ENCODE measurements at places on chromosomes 13 and 19.

DNA sequence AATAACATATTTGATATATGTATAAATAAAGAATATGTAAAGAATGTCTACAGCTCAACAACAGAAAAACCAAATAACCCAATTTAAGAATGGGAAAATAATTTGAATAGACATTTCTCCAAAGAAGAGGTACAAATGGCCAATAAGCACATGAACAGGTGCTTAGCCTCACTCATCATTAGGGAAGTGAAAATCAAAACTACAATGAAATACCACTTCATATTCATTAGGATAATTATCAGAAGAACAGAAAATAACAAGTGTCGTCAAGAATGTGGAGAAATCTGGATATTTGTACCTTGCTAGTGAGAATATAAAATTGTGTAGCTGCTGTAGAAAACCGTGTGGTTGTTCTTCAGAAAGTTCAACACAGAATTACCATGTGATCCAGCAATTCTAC lies 8.4 kb upstream of the SUPT20H start:
- DNase-seq: no peak

DNA sequence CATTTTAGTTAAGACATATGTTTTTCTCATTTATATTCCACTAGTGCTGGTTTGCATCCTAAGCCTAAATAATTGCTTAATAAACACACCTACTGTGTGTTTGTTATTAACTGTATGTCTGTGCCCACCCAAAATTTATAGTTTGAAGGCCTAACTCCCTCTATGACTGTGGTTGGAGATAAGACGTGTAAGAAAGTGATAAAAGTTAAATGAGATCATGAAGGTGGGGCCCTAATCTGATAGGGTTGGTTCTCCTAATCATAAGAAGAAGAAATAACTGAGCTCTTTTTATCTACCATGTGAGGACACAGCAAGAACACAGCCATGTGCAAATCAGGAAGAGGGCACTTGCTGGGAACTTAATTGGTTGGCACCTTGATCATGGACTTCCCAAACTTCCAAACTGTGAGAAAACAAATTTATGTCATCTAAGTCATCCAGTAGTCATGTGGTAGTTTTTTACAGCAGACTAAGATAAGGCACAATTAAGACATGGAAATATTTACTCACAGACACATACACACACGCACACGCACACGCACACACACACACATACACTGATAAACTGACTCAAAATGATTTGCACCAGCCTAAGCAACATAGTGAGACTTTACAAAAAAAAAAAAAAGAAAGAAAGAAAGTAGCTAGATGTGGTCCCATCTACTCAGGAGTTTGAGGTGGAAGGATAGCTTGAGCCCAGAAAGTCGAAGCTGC lies 662.1 kb downstream of the PCDH9 start:
- DNase-seq: no peak

DNA sequence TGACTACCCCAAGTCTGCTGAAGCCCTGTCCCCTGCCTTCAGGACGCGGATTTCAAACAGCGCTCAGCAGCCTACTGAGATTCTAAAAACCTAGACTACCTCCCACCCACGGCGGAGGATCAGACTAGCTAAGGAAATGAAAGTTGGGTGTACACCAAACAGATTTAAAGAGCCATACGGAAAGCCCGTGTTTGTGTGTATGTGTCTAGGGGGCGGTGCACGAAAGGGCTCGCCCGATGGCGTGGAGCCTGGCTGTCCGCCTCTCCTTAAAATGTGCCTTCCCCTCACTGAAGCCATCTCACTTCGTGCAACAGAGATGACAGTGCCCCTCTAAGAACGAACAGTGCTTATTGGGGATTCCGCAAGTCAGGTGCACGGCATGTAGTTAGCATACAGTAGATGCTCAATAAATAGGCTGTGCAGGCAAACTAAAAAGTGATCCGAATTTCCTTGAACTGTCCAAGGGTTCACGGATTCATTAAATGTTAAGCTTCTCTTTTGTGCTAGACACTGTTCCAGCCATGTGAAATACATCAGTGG lies 639 bp downstream of the LENG1 start:
- no peak for DNase-seq

GRCh38 chr19:7940841-7941240 lies 2.6 kb downstream of the TIMM44 start:
- DNase-seq: no peak

GRCh38 chr19:48872884-48873475 lies 759 bp downstream of the PPP1R15A start:
- no peak for DNase-seq

DNA sequence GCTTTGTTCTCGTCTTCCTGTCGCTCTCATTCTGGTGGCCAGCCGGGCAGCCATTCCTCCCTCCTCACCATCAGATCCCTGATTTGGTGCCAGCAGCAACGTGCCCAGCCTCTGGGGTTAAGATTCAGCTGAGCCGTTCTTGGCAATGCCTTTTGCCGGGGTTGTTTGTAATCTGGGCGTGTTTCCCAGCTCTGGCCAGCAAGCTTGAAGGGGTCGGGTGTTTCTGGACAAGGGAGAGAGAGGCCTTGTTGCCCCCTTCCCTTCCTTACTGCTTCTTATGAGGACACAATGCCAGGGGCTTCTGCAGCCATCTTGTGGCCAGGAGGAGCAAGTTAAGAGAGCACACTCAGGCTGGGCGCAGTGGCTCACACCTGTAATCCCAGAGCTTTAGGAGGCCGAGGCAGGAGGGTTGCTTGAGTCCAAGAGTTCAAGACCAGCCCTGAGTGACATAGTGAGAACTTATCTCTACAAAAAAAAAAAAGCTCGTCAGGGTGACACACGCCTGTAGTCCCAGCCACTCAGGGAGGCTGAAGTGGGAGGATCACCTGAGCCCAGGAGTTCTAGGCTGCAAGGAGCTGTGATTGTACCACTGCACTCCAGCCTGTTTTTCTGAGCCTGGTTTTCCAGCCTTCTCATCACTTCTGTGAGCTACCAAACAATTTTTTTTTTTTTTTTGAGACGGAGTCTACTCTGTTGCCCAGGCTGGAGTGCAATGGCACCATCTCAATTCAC lies 10.7 kb upstream of the CRTC1 start:
- no peak for DNase-seq

All from stimulated activated CD4-positive, alpha-beta T cell treated with anti-CD3 and anti-CD28 coated beads, Interleukin-1b, Interleukin-23, amount 100 ng/mL, for 1 hour (primary cell).